Thyroid gland (tissue), 4 donors: ENCODE measurements at places on chromosomes 6 and 20. TPM values are rescaled to one million over a fixed set of nuclear protein-coding genes. Genes with fewer than 3 reads are reported as not detected.

The ENPP1 gene
- total RNA-seq = 111 TPM

The SLC22A16 gene
- total RNA-seq = 0.27 TPM

The PTPRK gene
- total RNA-seq = 56.5 TPM

The TUBB2B gene
- 1.1 TPM for total RNA-seq

The PPP1R3G gene
- total RNA-seq = 0.78 TPM

The TXLNB gene
- 0.45 TPM for total RNA-seq

The NRN1 gene
- total RNA-seq = 1.1 TPM

DNA sequence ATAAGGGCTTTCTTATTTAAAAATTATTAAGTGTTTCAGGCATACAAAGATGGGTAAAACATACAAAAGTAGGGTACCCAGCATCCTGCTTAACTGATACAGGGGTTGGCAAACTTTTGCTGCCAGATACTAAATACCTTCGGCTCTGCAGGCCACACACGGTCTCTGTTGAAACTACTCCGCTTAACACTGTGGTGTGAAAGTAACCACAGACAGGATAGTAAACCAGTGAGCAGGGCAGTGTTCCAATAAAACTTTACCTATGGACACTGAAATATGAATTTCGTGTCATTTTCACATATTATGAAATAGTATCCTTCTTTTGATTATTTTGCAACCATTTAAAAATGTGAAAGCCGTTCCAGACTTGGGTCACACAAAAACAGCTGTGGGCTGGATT, 92.4 kb downstream of the EYA2 start:
- H3K4me1 ChIP-seq = peaks cover 77% of the 10 kb centered on the region
- H3K36me3 ChIP-seq = no peaks in the 10 kb centered on the region
- no peak overlapping the region for H3K4me3 ChIP-seq
- H3K27me3 ChIP-seq = no peaks in the 10 kb centered on the region

- DNase-seq = no peak
- no peaks in the 10 kb centered on the region for H3K27me3 ChIP-seq
- no peak overlapping the region for H3K4me3 ChIP-seq
- no peaks in the 10 kb centered on the region for H3K36me3 ChIP-seq
- H3K4me1 ChIP-seq = no peaks in the 10 kb centered on the region
- no peak overlapping the region for H3K27ac ChIP-seq
These were observed 50.3 kb upstream of the TXNDC5 start for GRCh38 chr6:7960848-7961247.

- H3K36me3 ChIP-seq = no peaks in the 10 kb centered on the region
- no peak overlapping the region for H3K4me3 ChIP-seq
- no peaks in the 10 kb centered on the region for H3K27me3 ChIP-seq
- no peaks in the 10 kb centered on the region for H3K4me1 ChIP-seq
- H3K27ac ChIP-seq = no peak overlapping the region
- DNase-seq = no peak
These were observed 191.1 kb downstream of the TAF4 start for GRCh38 chr20:61874421-61875068.

DNA sequence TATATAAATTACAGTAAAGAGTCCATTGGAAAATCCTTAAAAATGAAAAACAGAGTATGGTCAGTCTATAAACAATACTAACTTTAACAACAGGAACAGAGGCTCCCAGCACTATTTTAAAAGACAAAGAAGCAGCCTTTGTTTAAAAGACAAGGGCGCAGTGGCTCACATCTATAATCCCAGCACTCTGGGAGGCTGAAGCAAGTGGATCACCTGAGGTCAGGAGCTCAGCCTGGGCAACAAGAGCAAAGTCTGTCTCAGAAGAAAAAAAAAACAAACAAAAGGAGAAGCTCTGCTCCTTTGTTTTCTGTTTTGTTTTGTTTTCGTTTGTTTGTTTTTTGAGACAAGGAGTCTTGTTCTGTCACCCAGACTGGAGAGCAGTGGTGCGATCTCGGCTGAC, 89.4 kb downstream of the DTNBP1 start:
- DNase-seq = no peak
- H3K27me3 ChIP-seq = no peaks in the 10 kb centered on the region
- no peaks in the 10 kb centered on the region for H3K36me3 ChIP-seq
- no peak overlapping the region for H3K4me3 ChIP-seq
- H3K4me1 ChIP-seq = peaks cover 41% of the 10 kb centered on the region
- no peak overlapping the region for H3K27ac ChIP-seq

GRCh38 chr6:5776706-5777390, 229.9 kb downstream of the NRN1 start:
- H3K27me3 ChIP-seq = no peaks in the 10 kb centered on the region
- H3K36me3 ChIP-seq = no peaks in the 10 kb centered on the region
- no peaks in the 10 kb centered on the region for H3K4me1 ChIP-seq
- no peak overlapping the region for H3K4me3 ChIP-seq

- no peaks in the 10 kb centered on the region for H3K27me3 ChIP-seq
- DNase-seq = no peak
- peaks cover 23% of the 10 kb centered on the region for H3K4me1 ChIP-seq
These were observed 41.0 kb upstream of the KLHL31 start for GRCh38 chr6:53706525-53706924.

DNA sequence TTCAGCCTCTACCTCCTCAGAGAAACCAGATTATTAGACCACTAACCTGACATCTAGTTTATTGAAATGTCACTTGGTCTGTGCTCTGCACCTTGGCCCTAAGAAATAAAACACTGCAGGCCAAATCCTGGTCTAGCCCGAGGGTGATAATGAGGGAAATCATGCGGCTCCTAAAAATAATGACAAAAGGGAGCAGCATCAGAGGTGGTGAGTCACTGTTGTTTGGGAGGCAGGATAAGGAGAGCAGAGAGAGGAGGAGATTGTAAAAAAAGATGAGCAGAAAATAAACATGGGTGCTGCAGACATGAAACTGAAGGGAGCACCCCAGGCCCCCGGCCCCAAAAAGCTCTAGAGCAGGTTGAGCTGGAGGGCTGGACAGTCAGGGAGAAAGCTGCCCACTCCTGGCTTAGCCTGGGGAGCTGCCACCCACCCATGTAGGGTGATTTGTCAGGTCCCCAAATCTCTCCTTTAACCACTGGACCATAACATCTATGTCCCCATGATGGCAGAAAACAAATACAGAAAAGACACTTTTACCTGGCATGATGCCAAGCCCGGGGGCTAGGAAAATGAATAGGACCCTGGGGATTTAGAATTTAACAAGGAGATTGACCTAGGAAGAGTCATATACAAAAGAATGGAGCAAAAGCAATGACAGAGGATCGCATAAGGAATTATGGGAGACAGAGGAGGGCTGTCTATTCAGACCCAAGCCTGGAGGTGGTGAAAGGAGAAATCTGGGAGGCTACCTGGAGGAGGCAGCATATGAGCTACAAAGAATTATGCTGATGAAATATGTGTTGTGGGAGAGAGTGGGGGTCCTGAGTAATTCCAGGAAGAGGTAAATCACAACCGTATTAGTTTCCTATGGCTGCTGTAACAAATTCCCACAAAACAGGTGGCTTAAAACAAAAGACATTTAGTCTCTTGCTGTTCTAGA, 103.7 kb downstream of the SNAP25 start:
- no peak overlapping the region for H3K27ac ChIP-seq
- no peak overlapping the region for H3K4me3 ChIP-seq
- no peaks in the 10 kb centered on the region for H3K27me3 ChIP-seq

- H3K4me3 ChIP-seq = no peak overlapping the region
- no peak overlapping the region for H3K27ac ChIP-seq
- H3K27me3 ChIP-seq = no peaks in the 10 kb centered on the region
- H3K36me3 ChIP-seq = no peaks in the 10 kb centered on the region
These were observed 31.7 kb upstream of the VEGFA start for GRCh38 chr6:43738267-43738676.

- DNase-seq = no peak
- no peak overlapping the region for H3K4me3 ChIP-seq
- H3K36me3 ChIP-seq = no peaks in the 10 kb centered on the region
- H3K4me1 ChIP-seq = no peaks in the 10 kb centered on the region
- H3K27ac ChIP-seq = no peak overlapping the region
These were observed 698.4 kb downstream of the TENT5A start for GRCh38 chr6:81054036-81054435.

DNA sequence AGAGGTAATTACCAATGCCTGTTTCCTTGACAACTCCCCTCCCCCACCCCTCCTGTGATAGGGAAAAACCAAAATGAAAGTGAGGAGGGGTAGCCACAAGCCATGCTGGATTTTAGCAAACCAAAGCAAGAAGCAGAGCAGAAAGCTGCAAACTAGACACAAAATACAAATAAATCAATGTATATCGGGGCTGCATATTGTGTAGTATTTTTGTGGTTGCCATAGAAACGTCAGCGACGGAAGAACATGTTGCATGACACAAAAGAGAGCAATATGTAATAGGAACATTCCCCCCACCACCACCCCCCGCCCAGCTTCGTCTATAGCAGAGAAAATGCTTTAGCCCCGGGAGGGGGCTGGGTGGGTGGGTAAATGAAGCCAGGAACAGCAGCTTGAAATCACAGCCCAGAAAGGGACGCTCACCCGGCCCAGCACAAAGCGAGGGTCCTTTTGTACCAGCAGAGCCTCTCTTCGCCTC, 548 bp downstream of the AGPAT4 start:
- H3K4me3 ChIP-seq = no peak overlapping the region
- no peaks in the 10 kb centered on the region for H3K36me3 ChIP-seq
- H3K27me3 ChIP-seq = no peaks in the 10 kb centered on the region
- H3K27ac ChIP-seq = no peak overlapping the region

DNA sequence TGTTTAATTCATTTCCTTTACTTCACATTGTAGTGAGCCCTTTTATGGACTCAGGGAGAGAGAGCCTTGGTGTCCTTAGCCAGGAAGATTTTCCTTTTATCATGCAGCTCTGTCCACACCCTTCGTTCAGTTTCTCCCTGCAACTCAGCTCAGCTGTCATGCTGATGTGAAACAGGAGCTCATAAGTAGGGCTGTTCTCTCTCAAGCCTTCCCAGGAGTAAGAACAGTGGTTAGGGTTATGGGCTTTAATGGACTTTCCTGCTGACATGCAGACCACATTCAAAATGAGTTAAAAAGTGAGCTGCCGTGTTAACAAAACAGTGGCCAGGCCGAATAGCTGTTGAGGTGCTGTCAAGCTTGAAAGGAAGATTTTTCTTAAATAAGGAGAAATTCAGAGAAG, 104.1 kb downstream of the BCKDHB start:
- peak; percentile 16 for DNase-seq
- H3K4me3 ChIP-seq = no peak overlapping the region
- no peaks in the 10 kb centered on the region for H3K36me3 ChIP-seq
- H3K27me3 ChIP-seq = no peaks in the 10 kb centered on the region

GRCh38 chr6:158255275-158255988, 56.8 kb upstream of the TULP4 start:
- H3K4me1 ChIP-seq = peaks cover 8% of the 10 kb centered on the region
- no peak overlapping the region for H3K4me3 ChIP-seq
- no peaks in the 10 kb centered on the region for H3K27me3 ChIP-seq
- no peak overlapping the region for H3K27ac ChIP-seq
- no peak for DNase-seq

- H3K27me3 ChIP-seq = no peaks in the 10 kb centered on the region
- no peak overlapping the region for H3K27ac ChIP-seq
- no peaks in the 10 kb centered on the region for H3K4me1 ChIP-seq
- H3K4me3 ChIP-seq = no peak overlapping the region
- no peaks in the 10 kb centered on the region for H3K36me3 ChIP-seq
- DNase-seq = no peak
These were observed 118.4 kb downstream of the FARS2 start for GRCh38 chr6:5379647-5380242.

GRCh38 chr6:125816828-125817280, 26.1 kb downstream of the NCOA7 start:
- H3K4me1 ChIP-seq = peaks cover 29% of the 10 kb centered on the region
- DNase-seq = no peak
- H3K36me3 ChIP-seq = no peaks in the 10 kb centered on the region
- H3K27ac ChIP-seq = no peak overlapping the region
